ENCODE measurements at places on chromosomes 7 and 10.

- DNase-seq = no peak
These were observed 316.6 kb upstream of the ZNF32 start for GRCh38 chr10:43965033-43965917.

DNA sequence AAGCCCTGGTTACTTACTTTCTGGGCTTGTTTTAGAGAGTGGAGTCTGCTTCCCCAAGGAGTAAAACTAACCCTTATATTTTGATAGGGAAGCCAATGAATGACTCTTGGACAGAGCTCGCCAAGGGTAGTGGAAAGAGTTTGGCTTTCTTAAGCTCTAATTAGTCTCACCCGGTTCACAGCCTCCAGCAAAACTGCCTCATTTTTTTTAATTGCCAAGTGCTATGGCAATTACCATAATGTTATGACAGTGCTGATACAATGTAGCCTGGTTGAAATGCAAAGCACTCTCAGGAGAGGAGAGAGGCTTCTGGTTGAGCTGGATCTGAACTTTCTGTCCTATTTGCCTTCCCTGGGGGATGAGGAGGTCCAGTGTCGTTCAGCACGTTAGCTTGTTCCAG, 376.1 kb upstream of the CHRM2 start:
- no peak for DNase-seq

DNA sequence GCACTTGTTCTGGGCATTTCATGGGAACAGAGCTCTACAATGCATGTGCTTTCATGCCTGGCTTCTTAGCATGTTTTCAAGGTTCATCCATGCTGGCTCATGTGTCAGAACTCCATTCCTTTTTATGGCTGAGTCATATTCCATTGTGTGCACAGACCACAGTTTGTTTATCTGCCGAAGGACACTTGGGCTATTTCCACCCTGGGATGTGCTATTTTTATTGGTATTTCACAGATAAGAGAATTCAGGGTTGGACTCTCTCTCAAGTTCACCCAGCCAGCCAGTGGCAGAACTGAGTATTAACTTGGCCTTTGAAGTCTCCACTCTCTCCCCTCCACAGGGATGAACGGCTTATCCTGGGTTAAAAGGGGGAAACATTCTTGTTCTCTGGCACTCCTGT, 190.7 kb upstream of the GPR26 start:
- DNase-seq = no peak

GRCh38 chr10:1203704-1204103, 147.5 kb downstream of the WDR37 start:
- DNase-seq = no peak

GRCh38 chr10:69939061-69939460, 113.6 kb upstream of the MACROH2A2 start:
- no peak for DNase-seq

DNA sequence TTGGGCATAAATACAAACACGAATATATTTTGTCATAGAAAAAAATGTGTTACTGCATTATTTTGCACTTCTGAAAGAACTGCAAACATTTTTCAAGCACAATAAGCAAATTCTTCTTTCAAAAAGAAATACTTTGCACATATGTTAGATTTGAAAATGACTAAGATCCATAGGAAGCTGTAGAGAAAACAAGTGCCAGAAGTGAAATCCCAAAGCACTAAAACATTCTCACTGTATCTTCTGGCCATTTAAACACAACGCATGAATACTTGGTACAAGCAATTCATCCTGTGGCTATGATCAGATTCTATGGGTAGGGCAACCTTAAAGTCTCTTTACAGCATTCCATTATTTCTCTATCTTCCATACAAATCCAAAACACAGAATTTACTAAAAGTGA, 225.4 kb upstream of the IMMP2L start:
- DNase-seq = no peak

GRCh38 chr10:77106676-77107075, 530.9 kb downstream of the KCNMA1 start:
- DNase-seq = no peak

GRCh38 chr7:55299273-55299967, 65.7 kb upstream of the LANCL2 start:
- no peak for DNase-seq

GRCh38 chr10:102313221-102313896, 68.0 kb downstream of the GBF1 start:
- no peak for DNase-seq

DNA sequence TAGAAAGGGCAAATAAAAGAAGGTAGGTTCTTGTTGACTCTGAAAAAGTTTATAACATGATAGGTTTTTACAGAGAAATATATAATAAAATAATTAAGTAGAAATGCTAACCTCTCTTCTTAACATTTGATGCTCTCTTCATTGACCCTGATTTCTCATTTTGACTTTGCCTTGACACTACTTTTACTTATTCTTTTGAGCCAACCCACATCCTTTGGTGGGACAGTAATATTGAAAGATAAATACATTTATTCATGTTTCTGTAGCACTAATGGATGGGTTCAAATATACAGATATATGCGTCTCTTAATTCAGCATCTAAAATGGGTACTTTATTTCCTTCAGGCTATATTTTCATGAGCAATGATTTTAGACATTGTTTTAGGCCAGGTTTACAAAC, 34.4 kb downstream of the DDC start:
- DNase-seq = no peak

- no peak for DNase-seq
These were observed 183.7 kb upstream of the SH2B2 start for GRCh38 chr7:102103027-102103372.

- DNase-seq = no peak
These were observed 98.3 kb downstream of the CDH23 start for GRCh38 chr10:71494980-71495381.
